ENCODE measurements at places on chromosomes 3 and 15. TPM values are rescaled to one million over a fixed set of nuclear protein-coding genes. Genes with fewer than 3 reads are reported as not detected.

- DNase-seq, result peak; percentile 76
Measured at GRCh38 chr3:8629151-8630021, 15.2 kb downstream of the SSUH2 start.

- DNase-seq, result no peak
Measured at GRCh38 chr15:96440978-96441377, 110.5 kb downstream of the NR2F2 start.

DNA sequence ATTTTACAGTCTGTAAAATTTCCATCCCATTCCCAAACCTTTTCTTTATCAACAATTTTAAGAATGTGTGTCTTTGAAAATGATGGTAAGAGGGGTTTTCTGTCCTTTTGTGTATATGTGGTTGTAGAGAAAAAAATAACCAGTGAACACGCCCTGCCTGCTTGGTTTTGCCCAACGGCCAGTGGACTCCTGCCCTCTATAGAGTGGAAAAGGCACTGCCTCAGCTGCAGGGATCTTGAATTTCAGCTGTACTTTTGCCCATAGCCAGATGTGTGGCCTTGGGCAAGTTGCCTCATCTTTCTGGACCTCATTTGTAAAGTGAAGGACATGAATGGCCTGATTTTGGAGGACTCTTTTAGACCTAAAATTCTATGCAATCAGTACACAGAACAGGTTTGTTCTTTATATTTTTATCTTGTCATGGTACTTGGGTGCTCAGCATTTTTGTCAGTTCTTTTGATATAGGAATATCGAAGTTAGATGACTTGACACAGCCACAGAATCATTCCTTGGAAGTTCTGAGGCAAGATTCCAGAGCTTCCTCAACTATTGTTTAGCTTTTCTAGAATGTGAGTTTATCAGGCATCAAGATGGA is 81.0 kb downstream of the CLDN11 start:
- DNase-seq, result no peak

GRCh38 chr3:33132019-33132360 is 18.2 kb downstream of the CRTAP start:
- DNase-seq, result no peak

DNA sequence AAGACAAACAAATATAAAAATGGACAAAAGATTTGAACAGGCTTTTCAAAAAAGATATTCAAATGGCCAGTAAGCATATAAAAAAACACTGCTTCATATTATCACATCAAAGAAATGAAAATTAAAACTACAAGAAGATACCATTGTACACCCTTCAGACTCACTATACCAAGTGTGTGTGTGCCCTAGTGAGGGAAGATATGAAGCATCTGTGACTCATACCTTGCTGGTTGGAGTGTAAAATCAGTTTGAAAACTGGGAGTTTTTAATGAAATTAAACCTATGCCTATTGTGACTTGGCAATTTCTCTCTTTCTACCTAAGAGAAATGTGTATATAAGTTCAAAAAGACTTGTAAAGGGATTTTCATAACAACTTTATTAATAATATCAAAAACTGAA is 23.5 kb upstream of the SLC15A2 start:
- DNase-seq, result no peak

DNA sequence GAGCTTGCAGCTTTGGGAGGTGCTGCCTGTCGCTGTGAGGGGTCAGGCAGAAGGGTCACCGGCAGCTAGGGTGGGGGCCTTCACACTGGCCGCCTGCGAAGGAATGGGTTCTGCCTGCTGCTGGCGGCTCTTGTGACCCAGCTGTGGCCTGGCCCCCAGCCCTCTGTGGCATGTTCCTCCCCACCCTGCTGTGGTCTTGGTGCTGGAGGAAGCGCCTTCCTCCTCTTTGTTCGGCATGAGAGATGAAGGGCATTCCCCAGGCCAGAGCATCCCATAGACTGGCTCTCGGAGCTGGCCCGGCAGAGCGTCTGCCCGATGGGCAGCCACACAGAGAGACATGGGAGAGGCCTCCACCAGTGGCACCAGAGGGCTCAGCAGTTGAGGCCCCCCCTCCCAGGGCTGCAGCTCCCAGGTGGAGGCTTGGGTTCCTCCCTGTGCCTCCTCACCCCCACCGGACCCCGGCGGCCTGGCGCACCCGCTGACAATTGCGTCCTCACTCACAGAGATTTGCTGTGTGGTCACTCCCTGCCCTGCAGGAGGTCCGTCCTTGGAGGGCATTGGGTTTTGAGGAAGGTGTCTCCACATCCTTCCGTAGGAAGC is 162.2 kb downstream of the NSMCE3 start:
- DNase-seq, result no peak

DNA sequence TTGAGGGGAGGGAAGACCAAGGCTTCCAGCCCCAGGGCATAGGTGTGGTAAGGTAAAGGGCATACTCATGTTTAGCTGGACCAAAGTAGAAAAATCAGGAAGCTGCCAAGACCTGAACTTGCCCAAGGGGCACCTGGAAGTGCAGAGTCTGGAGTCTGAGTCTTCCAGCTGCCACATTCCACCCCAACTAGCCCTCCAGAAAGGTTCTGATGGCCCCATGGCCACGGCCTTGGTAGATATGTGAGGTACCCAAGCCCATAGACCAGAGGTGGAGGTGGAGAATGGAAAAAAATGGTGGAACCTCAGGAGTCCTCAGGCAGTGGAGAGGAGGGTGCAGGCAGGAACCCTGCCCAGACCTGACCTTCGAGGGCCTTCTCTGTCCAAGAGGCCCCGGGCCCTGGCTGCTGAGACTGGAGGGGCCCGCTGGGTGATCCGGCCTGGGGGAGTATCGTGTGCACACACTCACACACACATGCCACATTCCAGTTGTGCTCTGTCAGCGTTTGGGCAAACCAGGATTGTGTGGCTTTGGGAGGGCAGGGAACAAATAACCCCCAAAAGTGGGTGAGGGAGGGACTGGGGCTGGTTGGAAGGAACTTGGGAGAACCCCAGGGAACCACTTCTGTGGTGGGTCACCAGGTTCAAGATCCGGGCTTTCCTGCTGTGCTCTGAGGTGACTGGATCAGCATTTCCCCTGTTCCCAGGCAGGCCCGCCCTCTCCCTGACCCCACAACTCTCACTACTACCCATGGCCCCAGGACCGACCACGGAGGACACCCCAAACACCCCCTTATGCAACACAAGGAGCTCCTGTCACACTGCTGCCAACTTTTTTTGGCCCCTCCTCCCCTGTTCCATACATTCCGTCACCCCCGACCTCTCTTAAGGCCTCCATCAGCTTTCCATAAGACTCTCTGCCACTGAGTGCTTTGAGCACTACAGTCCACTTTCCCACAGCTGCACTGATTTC is 11.6 kb downstream of the MYL3 start:
- peak; percentile 75 for DNase-seq

DNA sequence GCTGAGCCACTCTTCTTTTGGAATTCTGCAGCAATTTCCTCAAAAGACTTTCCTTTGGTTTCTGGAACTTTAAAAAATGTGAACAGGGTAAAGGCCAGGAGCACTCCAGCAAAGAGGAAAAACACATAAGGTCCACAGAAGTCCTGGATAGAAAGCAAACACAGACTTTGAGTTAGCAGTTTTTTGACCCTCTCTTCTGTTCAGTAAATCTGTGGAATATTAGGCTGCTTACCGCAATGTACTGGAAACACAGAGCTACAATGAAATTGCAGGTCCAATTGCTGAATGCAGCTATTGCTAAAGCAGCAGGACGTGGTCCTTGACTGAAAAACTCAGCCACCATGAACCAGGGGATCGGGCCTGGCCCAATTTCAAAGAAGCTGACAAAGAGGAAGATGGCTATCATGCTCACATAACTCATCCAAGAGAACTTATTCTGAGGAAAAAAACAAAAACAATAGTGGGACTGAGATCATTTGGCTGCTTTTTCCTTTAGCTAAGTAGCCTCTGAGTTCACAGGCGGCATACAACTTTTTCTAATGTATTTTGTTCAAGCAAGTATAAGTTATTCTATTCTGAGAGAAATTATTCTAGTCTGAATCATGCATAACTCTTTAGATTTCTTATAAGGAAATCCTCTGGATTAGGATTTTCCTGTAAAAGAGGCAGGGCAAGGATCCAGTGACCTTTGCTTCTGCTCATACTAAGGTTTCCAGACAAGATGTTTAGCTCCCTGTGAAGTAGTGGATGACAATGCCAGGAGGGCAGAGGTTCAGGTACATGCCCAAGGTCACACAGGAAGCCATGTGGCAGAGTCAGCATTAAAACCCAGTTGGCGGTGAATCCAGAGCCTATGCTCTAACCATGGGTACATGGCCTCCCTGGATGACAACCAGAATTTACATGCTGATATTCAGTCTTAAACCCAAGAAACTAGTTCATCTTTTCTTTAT is 28.3 kb downstream of the SLC2A2 start:
- no peak for DNase-seq

DNA sequence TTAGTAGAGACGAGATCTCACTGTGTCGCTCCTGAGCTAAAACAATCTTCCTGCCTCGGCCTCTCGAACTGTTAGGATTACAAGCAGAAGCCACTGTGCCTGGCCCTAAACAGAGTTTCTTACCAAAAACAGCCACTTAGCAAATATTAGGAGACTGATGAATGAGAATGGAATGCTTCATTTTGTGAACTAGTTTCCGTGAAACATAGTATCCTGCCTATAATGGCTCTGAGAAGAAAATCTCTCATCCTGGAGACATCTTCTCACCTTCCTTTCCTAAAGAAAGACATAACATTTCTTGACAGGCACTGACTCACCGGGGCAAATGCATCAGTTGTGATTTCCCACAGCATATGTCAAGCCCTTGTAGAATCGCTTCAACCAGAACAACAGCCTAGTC is 44.9 kb downstream of the GJD2 start:
- no peak for DNase-seq

- DNase-seq, result no peak
Measured at GRCh38 chr15:70479785-70480184, 283.6 kb downstream of the UACA start.

DNA sequence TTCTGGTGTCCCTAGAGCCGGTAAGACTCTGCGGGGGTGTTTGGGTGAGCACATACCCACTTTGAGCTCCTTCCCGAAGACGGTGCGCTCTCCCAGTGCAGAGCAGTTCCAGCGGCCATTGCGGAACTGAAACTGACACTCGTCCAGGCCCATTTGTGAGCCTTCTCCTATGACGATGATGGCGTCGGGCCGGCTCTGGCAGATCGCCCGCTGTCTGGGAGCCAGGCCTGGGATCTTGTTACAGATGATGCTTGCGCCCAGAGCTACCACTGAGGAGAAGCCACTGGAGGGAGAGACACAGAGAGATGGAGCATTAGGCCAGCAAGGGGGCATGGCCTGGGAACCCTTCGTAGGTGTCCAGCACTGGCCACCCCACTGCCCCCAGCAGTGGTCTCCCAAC is 5.0 kb downstream of the WNT7A start:
- no peak for DNase-seq

DNA sequence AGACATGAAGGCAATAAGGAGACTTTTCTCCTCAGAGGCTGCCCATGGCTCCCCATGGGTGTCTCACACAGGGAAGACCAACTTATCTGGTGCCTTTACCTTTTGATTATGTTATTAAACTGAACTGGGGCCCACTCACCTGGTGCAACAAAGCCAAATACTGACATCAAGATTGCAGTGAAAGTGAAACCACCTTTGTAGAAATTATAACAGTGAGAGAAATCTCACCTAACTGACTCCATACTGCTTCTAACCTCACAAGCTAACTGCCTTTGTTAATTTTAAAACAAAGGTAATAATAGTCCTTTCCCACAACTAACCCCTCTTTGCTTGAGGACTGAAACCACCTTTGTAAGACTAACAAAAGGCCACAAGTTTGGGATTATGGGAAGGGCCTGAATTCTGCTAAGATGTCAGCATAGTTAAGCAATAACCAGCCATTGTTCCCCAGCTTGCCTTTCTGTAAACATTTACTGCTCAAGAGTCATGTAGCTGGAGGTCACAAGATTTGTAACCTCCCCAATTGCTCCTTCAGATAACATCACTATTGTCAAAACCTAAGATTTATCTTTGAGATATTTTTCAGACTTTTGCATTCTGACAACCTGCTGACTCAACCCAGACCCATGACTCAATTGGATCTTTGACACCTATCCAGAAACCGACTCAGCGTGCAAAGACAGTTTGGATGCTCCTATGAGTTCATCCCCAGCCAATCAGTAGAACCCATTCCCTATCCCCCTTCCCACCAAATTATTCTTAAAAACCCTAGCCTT is 420.3 kb upstream of the CFAP20DC start:
- DNase-seq, result no peak

GRCh38 chr3:118380576-118380975 is 654.1 kb downstream of the IGSF11 start:
- no peak for DNase-seq

DNA sequence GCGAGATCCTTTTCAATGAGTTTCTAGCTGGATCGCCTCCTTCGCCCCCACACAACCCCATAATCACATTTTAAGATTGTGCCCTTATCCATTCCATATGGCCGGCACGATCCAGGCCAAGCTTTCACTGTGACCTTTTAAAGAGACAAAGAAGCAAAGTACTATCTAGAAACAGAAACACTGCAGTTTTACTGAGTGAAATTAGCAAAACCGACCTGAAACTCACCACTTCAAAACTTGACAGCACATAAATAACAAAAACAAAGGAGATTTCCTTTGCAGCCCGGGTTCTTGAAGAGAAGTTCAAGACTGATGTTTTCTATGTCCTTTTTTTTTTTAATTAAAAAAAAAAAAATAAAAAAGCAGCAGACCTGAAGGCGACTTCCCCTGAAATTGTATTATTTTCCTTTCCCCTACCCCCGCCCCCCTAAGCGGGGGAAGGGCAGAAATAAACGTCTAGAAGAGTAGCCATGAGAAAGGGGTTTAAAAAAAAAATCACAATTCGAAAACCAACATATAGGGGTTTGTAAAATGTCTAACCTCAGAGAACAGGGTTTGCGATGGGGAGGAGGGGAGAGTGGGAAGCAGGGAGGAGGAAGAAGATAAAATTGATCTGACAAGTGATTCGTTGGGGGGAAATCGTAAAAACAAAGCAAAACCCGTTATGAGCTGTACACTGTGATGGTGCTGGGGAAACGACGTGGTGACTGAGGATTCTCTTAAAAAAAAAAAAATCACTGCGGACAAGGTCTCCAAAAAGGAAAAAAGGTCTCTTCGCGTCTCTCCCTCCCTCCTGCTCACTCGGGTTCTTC is 1.5 kb downstream of the SATB1 start:
- peak; percentile 76 for DNase-seq

- no peak for DNase-seq
Measured at GRCh38 chr3:56751056-56751707, 50.6 kb downstream of the ARHGEF3 start.

DNA sequence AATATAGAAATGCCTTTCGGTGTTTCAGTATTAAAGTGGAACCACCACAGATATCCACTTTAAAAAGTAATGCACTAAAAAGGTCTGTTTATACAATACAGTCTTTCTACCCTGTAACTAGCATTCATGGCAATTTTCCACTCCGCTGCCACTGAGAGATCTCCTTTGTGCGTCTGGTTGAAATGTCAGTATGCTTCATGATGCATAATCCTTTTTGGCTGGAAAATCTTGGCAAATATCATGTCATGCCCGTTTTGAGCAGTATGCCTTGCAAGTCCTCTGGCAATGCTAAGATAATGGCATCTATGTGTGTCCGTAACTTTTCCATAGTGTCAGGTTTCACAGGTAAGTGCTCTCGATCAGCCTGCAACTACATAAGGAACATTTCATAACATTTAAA is 30.8 kb upstream of the ARF4 start:
- no peak for DNase-seq

The NUDT16 gene
- 46.7 TPM for total RNA-seq

The TMC3 gene
- total RNA-seq, result not detected

The BNC1 gene
- total RNA-seq, result 0.11 TPM

The GPR160 gene
- total RNA-seq, result 0.78 TPM

The NECTIN3 gene
- total RNA-seq, result 8.2 TPM

The ACVR2B gene
- 6.3 TPM for total RNA-seq

The ZNF660 gene
- 1.8 TPM for total RNA-seq

The SLC9C1 gene
- 3.9 TPM for total RNA-seq

The SPINK8 gene
- not detected for total RNA-seq

The SYNPR gene
- 0.46 TPM for total RNA-seq

The PLSCR2 gene
- total RNA-seq, result 0.48 TPM
